Left ventricle myocardium superior (tissue), 1 donor: ENCODE measurements at places on chromosomes 3 and 15. TPM values are rescaled to one million over a fixed set of nuclear protein-coding genes. Genes with fewer than 3 reads are reported as not detected.

GRCh38 chr15:26087881-26088280, 224.8 kb upstream of the ATP10A start:
- no peak for DNase-seq

AMIGO3 gene
- total RNA-seq = not detected

DNA sequence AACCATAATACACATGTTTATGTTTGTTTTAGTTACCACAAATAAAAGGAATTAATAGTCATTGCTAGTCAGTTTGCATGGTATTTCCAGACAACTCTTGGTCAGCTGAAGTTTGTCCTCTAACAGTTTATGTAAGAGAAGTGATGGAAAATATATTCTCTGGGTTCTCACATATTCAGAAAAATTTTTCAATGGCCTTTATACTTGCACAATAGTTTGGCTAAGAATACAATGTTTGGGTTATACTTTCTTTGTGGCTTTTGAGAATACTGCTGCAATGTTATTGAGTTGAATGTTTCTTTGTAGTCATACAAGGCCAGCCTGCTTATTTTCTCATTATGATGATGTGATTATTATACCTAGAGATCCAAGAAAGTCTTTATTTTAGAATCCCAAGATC, 133.9 kb downstream of the RAP2B start:
- DNase-seq = no peak

BFSP2 gene
- total RNA-seq = not detected

- DNase-seq = peak; percentile 87
Observed at GRCh38 chr3:50345586-50346234, at the start of gene ZMYND10. Gene ZMYND10, minus strand, starts transcription at chr3:50345732. Its CDS starts 153 bp downstream, at chr3:50345579.

ANKDD1A gene
- 1.3 TPM for total RNA-seq

DNA sequence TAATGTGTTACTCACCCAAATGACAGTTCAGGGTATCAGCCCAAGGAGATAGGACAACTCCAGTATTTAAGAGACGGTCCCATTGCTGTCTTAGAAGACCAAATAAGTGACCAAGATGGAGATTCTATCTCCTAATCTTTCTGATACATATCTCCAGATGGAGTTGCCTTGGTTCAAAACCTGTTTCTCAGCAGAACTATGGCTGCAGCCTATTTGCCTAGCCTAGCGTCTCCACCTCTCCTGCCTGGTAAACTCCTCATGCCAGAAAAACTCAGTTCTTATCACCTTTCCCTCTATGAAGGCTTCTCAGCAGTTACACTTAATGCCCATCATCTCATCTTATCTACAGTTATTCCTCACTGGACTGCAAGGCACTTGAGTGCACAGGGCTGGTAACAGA, 1.2 kb upstream of the CSPG5 start:
- no peak for DNase-seq

DNA sequence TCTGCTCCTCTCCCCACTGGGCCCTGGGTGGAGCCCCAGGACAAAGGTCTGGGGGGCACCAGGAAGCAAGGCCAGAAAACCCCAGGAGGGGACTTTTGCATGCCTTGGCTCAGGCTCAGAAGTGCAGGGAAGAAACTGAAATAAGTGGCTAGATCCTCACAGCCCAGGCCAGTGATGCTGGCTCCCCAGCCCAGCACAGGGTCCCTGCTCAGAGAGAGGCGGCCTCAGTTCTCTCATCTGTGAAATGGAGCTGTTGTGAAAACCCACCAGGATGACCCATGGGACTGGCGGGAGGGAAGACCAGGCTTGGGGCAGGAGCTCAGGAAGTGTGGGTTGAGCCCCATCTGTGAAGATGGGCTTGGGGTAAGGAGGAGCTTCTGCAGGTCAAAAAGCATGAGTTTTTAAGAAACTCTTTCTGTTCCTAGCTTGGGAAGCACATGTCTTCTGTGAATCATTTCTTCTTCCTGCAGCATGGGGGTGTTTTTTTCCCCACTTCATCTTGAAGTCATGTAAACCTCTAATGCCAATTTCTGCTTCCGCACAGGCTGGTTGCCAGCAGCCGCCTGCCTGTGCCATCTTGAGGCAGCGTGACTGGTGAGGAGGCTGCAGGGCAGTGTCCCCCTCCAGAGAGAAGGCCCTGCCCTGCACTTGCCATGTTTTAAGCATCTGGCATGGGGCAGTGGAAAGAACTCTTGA, 118.6 kb downstream of the SMAD6 start:
- DNase-seq = no peak

GRCh38 chr15:61701455-61701854, 358.8 kb downstream of the VPS13C start:
- DNase-seq = no peak

DNA sequence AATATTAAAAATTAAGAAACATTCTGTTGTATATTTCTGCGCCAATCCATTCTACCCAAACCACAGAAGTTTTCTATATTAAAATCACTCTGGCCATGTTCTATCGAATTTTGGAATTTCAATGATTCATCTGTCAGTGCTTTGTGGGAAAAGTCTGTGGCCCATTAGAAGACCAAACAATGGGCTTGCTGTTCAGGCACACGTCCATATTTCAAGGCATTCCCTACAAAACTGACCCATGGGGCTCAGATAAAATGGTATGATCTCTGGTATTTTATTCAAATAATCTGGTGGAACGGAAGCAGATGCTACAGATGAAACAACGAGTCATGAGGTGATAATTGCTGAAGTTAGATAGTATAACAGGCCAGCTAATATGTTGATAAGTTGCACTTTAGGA, 12.4 kb downstream of the NPHP3 start:
- DNase-seq = no peak

- no peak for DNase-seq
Observed at GRCh38 chr15:95263751-95264150, 1032.4 kb downstream of the MCTP2 start.

- DNase-seq = peak; percentile 60
Observed at GRCh38 chr15:62462268-62462667, 297.2 kb upstream of the C2CD4B start.

KIF15 gene
- 1.1 TPM for total RNA-seq

ASB14 gene
- total RNA-seq = 14.1 TPM

DNA sequence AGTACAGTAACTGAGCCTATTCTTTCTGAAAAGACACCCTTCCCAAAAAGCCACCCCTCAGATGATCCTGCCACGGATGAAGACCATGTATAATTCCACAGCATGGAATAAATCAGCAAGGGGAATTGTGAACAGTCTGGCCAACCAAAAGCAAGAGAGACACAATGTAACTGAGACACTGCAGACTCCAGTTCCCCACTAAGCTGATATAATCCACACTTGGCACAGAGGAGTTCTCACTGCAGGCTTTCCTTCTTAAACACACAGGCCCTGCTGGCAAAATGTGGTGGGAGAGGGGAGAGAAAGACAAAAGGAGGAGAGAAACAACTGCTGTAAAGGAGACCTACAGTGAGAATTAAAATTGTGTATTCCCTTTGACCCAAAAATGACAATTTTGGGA, 12.7 kb downstream of the GPR156 start:
- no peak for DNase-seq

GOLGA6L7 gene
- total RNA-seq = not detected

DNA sequence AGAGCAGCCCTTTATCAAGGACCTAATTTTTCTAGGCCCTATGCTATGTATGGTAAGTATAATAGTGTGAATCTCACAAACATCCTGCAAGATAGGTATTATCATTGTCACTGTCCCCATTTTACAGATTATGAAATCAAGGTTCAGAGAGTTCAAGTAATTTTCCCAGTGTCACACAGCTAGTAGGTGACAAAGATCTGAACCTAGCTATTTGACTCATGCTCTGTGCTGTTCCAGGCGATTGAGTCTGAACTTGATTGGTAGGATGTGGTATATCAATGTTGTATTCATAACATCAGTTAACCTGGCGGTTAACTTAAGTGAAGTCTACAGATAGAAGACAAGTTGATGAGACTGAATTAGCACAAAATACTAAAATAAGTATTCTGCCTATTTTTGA, 229.9 kb downstream of the CHST2 start:
- DNase-seq = no peak

DNA sequence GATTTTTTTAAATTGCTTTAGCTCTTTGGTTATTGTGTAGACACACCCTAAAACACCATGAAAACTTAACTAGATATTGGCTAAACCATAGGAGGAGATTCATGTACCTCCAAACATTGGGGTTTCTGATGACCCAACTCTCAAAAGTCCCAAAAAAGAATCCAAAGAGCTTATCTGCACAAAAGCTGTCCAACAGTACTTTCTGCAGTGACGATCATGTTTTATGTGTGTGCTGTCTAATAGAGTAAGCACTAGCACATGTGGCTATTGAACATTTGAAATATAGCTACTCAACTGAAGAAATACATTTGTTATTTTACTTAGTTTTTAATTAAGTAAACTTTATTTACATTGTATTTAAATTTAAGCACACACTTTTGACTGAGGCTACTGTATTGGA, 818.2 kb upstream of the LMCD1 start:
- no peak for DNase-seq

GRCh38 chr15:63545520-63545919, 41.1 kb downstream of the USP3 start:
- no peak for DNase-seq

GRCh38 chr3:19576343-19576742, 357.7 kb downstream of the EFHB start:
- no peak for DNase-seq

MNS1 gene
- 1.0 TPM for total RNA-seq

GRCh38 chr3:155196131-155197021, 97.1 kb downstream of the STRIT1 start:
- DNase-seq = no peak

SNTN gene
- not detected for total RNA-seq

- DNase-seq = no peak
Observed at GRCh38 chr15:35054380-35054779, 30.7 kb downstream of the NANOGP8 start.

- no peak for DNase-seq
Observed at GRCh38 chr15:66163553-66163952, 90.0 kb downstream of the MEGF11 start.

- no peak for DNase-seq
Observed at GRCh38 chr15:70099967-70100473, 2.3 kb upstream of the TLE3 start.

GRCh38 chr3:104598848-104599511, 767.7 kb upstream of the ALCAM start:
- DNase-seq = no peak

SNX22 gene
- 5.6 TPM for total RNA-seq

DNA sequence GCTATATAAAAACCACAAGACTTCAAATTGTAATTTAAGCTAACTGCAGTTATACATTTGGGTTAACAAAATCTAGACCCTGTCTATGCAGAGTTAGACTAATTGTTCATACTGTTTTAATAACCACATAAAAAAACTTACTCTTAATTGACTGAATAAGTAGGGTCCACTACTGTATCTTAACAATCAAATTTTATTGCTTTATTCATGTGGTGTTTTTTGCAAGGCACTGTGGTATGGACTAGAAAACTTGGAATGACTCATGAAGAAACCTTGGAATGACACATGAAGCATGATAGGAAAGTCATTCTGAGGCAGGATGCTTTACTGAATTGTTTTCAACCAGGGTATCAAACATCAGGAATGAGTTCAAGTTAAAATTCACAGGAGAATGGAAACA, 2.3 kb downstream of the SERP1 start:
- no peak for DNase-seq

DNA sequence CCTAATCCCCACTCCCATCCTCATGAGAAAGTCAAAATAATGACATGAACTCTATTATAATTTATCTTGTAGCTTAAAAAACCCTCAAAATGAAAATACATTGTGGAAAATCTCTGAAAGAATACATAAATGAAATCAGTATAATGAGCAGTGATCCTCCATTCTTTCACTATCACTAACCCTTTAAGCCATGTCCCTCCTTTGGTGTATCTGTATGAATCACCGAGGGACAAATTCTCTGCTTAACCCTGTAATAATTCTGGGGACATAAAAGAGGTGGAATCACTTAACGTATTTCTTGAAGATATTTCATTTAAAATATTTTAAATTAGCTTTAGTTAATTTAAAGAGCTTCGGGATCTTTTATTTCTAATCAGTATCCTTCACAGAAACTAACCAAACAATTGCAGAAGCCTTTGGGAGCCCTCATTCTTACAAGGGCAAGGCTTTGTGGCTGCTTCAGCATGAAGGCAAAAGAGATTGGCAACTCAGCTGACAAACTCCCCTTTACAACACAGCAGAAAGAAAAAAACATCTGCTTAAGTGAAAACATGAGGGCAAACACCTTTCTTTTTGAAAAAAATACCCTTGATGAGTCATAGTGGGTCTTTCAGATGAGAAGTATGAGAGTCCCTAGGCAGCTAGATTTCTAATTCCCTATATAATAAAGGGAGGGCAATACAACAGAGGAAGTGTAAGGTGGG, 44.0 kb upstream of the ALCAM start:
- no peak for DNase-seq

ANKUB1 gene
- not detected for total RNA-seq

LRTM1 gene
- not detected for total RNA-seq

DNA sequence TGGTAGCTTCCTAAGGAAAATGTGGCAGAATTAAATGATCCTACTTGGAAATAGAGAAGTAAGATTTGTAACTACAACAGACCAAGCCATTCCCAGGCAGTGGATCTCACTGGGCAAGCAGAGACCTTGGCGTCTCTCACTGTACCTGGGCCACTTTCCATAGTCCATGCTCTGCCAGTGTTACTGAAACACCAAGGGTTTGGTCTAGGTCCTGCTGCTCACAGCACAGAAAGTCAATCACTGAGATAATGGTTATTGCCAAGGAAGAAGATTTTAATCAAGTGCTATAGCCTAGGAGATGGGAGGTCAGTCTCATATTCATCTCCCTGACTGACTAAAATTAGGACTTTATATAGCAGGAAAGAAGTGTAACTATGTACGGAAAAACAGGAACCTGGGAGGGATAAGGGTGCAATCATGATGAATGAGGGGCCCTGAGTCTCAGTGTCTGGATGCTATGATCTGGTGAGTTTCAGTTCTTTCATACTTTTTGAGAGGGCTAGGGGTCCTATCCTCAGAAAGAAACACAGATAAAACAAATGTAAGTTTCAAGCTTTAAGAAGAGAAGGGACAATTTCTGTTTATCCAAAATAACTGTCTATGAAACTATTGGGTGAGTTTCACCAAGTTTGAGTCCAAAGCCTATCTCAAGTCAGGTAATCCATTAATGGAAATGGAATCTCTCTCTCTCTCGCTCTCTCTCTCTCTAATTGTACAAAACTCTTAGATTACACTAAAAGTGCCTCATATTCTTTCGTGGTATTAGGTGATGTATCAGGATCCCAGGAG, 20.6 kb downstream of the GPR15 start:
- DNase-seq = no peak

GRCh38 chr15:25670025-25670554, 193.0 kb downstream of the ATP10A start:
- DNase-seq = peak; percentile 81

DNA sequence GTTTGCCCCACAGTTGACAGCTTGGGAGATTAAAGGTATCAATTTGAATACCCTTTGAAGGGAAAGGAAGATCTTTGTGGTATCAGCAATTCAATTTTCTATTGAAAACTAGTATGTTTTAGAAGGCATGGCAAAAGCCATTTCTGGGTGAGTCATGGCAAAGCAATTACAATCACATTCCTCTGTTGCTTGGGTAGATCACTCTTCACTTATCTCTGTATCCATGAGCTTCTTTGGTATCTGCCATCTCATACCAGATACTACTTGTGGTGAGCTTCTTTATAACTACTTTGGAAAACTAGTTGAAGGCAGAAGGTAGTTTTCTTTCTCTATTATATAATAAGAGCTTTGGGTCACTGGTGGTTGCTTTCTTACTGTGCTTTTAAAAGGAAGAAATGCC, 28.3 kb upstream of the LSAMP start:
- DNase-seq = no peak
